K562 (cell line): ENCODE measurements at places on chromosomes 6 and 20.
A peak's percentile ranks its signal among the peaks of the same experiment; 100 is the strongest.

DNA sequence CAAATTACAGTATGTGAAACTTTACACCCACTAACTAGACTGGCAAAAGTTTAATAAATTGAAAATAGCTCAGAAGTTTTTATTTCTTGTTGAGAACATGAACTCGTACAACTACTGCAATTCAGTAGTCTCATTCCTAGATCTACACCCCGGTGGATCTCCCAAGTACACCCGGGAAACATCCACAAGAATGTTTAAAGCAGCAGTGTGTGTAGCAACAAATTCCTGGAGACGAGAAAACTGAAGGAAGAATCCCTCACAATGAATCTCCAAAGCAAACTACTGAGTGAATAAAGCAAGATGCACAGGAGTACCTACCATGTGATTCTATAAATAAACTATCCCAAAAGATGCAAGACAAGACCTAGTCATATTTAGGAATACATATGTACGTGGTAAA is 954.0 kb upstream of the MAP3K7 start:
- DNase-seq = no peak

- DNase-seq = no peak
These were observed 352.5 kb upstream of the TSHZ2 start for GRCh38 chr20:52619671-52620070.

DNA sequence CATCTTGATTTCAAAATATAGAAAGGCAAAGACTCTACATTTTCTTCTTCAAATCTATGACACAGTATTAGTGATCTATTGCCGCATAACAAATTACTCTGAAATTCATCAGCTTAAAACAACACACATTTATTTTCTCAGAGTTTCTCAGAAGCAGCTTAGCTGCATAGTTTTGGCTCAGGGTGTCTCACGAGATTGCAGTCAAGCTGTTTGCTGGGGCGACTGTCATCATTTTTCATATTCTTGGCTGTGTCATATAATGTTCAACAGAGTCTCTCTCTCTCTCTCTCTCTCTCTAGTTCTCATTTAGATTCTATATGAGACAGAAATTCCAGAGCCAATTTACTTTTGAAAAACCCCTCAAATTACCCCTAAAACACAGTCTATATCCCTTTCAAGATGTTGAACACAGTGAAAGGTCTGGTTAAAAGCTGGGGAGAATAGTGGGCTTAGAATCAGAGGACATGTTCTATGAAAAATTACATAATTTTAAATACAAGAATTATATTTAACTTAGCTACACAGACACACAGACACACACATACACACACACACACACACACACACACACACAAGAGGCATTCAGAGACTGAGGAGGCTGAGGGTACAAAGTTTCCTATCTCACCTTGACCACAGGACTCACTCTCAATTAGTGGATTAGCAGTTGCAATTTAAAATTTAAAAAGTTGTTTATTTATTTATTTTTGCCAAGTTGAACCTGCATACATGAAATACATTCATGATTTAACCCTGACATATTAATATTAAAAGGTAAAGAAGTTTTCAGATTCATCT is 86.7 kb downstream of the MKKS start:
- DNase-seq = no peak

- no peak for DNase-seq
These were observed 41.2 kb downstream of the ZC3H12D start for GRCh38 chr6:149443411-149444181.

GRCh38 chr20:52473186-52473585 is 281.6 kb upstream of the ZFP64 start:
- DNase-seq = no peak

- DNase-seq = no peak
These were observed 16.0 kb downstream of the TM9SF4 start for GRCh38 chr20:32125506-32125905.

- no peak for DNase-seq
These were observed 442.9 kb upstream of the SOX4 start for GRCh38 chr6:21150667-21151066.

GRCh38 chr20:34974246-34974645 is 18.6 kb downstream of the MYH7B start:
- no peak for DNase-seq

DNA sequence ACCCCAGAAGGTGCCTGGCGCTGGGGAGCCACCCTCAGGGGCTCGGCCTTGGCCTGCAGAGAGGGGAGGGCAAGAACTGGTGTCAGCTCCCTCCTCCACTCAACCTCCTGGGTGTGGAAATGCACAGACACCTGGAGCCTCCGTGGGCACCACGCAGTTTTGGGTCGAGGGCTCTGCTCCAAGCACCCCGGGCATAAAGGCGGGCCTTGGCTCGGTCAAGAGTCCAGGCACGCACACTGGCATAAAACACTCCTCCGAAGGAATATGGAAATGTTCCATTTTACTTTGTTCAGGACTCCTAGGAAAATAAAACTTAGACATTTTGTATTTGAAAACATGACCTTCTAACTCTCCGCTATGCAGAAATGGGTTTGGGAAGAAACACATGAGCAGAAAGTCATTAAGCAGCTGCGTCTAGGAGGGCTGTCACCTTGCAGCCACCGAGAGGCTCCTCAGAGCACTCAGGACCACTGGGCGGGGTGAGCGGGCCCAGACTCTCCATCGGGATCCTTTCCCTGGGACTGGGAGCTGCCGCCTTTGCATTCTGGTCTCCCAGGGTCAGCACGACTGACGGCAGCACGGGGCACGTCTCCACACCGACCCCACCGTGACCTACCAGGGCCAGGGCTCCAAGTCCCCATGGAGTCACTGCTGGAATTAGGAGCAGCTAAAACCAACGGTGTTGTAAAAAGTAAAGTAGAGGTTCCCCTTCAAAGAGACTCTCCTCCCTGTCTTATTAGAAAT is 46.0 kb upstream of the DACT2 start:
- no peak for DNase-seq

DNA sequence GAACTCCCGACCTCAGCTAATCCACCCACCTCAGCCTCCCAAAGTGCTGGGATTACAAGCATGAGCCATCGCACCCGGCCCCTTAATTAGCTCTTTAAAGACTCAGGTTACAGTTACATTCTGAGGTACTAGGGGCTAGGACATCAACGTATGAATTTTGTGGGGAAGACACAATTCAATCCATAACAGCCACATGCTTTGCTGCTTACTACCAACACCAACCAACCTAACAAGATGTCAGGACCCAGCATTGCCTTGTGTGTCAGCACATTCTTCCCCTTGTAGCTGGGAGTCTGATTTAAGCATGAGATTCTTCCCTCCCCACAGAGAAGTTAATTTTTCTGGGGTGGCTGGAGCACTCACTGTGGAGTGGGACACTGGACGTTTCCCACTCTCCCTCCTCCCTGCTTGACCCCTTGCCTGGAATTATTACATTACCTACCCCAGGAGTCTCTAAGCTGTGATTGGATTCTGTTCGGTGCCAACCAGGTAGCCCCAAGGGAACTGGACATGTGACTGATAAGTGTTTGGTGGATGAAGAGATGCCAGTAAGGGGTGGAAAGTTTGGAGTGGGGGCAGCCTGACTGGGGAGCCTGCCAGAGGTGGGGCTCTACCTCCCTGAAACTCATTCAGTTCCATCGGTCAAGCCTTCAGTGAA is 5.6 kb upstream of the PXMP4 start:
- no peak for DNase-seq

GRCh38 chr6:132354517-132355167 is 46.6 kb downstream of the MOXD1 start:
- no peak for DNase-seq

DNA sequence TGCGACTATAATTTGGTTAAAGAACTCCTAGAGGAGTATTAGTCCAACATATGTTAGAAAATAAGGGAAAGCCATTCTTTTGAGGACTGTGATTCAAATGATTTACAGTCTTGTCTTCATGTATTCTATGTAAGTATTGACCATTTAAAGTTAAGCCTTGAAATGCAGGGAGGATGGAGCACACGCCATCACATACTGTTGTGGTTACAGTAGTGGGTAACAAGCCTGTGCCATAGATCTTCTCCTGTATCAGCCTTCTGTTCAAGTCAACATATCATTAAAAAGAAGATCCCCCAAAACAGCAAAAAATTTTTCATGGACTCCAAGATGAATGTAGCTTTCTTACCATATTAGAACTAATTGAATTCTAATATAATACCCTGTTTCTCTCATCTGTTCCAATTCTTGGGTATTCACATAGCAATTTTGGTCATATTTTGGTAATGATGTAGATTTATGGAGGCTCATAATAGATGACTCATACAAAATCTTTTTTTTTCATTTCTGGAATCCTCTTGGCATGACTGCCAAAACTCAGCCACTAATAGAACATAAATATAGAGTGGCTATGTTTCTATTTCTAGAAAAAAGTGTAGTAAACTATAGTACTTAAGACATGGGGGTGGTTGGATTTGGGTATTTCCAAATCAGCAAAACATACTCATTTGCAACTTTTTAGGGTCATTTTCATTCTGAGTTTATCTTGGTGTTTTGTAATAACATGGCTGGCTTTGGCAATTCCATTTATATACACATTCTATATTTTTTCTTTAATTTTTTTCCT is 413.5 kb downstream of the BCKDHB start:
- DNase-seq = no peak

- DNase-seq = peak; percentile 52
These were observed 71.0 kb downstream of the EDN3 start for GRCh38 chr20:59371431-59371830.

GRCh38 chr6:106194949-106195921 is 109.1 kb downstream of the PRDM1 start:
- DNase-seq = no peak

DNA sequence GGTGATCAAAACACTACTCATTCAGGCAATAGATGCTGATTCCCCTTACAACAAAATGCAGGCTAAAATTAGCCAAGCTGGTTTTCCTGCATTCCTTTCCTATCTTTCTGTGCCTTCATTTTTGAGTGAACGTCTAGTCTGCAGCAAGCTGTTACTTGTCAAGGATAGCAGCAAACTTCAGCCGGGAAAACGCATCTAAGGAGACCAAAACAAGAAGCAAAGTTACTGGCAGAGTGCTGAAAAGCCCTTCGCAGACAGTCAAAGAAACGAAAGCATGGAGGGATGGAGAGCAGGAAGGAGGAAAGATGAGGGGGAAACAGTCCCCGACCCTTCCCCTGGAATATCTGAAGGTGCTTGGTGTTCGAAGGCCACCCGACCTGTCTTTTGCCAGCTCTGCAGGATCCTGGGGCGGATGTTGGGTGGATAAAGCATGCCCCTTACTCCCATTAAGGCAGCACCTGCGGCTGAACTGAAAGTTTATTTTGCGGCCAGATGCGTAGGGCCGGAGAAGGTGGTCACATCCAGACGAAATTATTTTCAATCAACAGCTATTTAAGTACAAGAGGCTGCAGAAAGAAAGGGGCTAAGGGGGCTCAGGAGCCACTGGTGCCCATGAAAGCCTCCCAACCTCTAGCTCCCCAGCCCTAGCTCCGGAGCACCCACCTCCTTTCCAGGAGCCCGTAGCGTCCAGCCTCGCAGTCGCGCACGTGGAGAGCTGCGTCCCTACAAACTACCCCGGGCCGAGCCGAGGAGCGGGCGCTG is 538 bp downstream of the FERMT1 start:
- no peak for DNase-seq

DNA sequence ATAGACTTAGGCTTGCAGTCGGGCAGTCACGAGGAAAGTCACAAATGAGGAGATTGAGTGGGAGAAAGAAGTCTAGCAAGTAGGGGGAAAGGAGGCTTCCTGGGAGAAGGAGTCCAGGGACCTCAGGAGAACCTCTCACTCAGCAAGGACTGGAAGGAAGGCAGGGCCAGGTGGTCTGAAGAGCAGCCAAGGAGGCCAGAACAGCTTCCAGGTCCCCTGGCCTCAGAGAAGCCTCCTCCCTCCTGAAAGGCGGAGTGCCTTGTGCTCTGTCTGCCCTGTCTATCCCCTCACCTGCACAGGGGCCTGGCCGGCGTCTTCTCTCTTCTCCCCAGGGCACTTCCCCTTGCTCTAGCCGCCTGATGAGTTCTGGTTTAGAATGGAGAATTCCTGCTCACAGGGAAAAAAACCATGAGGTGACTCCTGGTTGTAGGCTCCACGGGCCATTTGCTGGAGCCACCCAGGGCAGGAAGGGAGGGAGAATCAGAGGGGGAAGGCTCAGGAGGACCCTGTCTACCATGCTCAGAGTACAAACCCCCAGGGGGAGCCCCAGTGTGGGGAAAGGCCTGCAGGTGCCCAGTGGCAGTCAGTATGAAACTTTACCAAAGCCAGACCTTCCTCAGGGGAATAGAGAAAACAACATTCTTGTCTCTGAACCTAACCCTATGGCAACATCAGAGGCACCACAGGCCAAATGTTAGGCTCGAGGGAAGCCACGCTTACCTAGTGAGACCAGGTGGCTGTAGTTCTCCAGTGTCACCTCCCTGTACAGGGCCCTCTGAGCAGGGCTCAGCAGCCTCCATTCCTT is 11.2 kb downstream of the ZNF337 start:
- DNase-seq = no peak

DNA sequence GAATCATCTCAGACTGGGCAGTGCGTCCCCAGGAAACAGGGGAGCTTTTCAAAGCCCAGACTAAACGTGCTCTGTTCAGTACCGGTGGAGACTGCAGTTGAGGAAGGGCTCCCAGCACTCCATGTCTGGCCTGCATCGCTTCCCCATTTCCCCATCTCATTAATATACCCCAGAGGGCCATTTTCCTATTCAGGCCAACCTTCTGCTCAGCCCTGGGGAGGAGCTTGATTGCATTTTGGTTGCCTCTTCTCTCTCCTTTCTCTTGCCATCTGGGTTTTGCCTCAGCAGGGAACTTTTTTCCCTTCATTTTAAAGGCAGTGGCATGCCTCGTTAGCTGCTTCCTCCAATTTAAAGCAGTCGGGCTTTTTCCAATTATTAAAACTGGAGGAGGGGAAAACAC is 394.3 kb upstream of the SOX4 start:
- DNase-seq = no peak

- DNase-seq = no peak
These were observed 242.0 kb downstream of the TBXT start for GRCh38 chr6:165925474-165926156.

- DNase-seq = peak; percentile 19
These were observed 61.2 kb upstream of the SGK1 start for GRCh38 chr6:134379076-134379475.

- DNase-seq = no peak
These were observed 361.2 kb downstream of the UTRN start for GRCh38 chr6:144646093-144647056.

DNA sequence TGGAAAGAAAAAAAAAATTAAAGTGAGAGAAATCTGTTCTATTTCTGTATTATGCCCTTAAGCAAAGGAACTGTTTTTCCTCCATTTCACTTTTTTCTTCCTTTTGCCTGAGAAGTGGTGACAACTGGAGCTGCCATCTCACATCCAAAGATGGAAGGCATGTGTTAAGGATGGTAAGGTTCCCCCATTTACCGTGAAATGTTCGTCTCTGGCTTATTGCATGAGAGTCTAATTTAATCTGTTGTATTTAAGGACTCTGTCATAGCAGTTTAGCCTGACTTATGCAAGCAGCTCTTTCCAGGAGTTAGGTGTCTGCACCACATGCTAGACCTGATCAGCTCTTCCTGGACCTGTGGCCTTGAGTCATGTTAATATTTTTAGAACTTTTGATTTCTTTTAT is 389.5 kb upstream of the MAP3K7 start:
- DNase-seq = no peak

- no peak for DNase-seq
These were observed 5.3 kb downstream of the SOBP start for GRCh38 chr6:107495196-107495643.

- no peak for DNase-seq
These were observed 11.6 kb upstream of the KCNG1 start for GRCh38 chr20:51034476-51034875.

- no peak for DNase-seq
These were observed 292.6 kb upstream of the MARCKS start for GRCh38 chr6:113564371-113565171.

GRCh38 chr6:160733050-160733646 is 31.1 kb downstream of the PLG start:
- peak; percentile 79 for DNase-seq
